Activated CD8-positive, alpha-beta memory T cell treated with anti-CD3 and anti-CD28 coated beads for 4 hours (primary cell): ENCODE measurements at places on chromosomes 13 and 19.

DNA sequence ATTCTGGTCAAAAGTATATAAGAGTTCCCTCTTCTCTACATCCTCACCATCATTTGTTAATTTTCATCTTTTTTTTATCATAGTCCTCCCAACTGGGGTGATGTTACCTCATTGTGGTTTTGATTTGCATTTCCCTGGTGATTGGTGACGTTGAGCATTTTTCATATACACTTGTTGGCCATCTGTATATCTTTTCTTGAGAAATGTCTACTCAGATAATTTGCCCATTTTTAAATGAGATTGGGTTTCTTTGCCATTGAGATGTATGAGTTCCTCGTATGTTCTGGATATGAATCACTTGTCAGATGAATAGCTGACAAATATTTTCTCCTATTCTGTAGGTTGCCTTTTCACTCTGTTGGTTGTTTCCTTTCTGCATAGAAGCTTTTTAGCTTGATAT is 2.4 kb downstream of the CD33 start:
- no peak for DNase-seq

DNA sequence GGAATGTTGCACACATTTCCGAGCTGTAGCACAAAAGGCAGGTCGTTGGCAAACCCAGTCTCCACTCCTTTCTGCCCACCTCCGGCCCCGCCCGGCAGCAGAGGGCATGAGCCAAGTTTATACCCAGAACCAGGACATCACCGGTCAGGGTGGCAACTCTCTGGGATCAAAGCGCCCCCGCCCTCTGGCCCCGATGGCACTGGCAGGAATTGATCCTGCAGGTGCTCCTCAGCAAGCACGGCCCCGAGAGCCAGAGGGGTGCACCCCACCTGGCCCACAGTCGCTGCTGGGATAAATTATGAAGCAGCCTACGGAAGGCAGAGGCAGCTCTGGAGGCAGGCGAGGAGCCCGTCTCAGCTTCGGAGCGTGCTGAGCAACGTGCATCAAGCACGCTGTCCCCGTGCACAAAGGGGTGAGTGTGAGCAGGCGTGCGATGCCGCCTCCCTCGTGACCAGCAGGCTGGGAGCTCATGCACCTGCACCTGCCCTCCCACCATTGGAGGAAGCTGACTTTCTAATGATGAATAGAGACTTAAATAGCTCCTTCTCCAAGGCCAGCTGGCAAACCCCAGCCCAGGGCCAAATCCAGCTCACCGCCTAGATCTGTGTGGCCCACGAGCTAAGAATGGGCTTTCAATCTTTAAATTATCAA is 25.7 kb downstream of the SHC2 start:
- DNase-seq: no peak

DNA sequence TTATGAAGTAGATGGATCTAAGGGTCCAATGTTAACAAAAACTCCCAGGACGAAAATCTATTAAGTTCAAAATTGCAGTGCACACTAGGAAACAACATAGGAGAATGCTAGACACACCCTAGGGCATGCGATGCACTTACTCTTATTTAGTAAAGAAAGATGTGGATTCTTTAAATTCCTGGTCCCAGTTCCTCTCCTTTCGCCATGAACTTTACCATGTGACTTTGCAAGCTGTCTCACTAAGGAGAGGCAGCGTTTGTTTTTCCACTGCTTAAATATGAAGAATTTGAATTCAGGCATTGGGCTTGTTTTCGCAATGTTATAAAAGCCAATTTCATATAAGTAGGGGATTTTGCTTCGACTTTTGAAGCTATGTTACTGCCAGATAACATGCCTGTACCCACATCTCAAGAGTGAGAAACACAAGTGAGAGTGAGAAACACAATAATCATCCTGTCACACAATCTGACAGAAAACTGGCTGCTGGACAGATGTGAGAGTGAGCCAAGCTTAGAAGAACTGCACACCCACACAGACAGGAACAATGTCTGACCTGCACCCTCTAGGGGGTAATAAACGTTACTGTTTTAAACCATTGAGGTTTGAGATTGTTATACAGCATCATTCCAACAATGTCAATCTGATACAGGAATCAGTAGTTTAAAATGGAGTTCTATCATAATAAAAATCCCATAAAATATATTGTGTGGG is 1308.4 kb downstream of the SLITRK5 start:
- DNase-seq: no peak

DNA sequence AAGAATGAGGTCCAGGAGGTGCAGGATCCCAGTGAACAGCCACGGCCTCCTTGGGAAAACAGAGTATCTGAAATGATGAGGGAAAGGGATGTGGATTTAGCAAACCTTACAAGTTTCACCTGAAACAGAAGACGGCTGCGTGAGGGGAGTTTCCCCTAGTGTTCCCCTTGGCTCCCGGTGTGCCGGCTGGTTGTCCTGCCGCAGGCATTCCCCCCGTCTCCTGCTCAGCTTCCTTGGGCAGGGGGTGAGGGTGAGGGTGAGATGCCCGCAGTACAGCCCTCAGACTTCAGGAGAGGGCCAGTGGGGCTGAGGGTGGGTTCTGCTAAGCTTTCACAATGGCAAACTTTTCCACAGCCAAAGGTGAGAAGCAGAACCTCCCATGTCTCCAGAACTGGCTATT is 201.1 kb upstream of the SOX1 start:
- no peak for DNase-seq

- no peak for DNase-seq
These were observed 86.9 kb downstream of the LHFPL6 start for GRCh38 chr13:39516096-39516495.

DNA sequence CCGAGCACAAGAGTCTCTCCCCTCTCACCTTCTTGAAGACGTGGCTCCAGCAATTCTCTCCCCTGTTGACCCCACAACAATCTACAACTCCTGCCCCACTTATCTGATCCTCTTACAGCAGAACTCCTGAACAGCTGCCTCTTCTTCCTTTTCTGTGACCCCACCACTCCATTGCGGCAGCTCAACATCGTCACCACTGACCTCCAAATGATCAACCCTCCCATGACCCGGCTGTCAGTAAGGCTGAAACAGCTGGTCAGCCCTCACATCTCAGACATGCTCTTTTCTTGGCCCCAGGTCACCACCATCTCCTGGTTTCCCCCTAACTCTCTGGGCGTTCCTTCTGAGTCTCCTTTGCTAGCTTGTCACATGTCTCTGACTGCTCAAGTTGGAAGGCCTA is 1.8 kb downstream of the EXOSC5 start:
- no peak for DNase-seq

DNA sequence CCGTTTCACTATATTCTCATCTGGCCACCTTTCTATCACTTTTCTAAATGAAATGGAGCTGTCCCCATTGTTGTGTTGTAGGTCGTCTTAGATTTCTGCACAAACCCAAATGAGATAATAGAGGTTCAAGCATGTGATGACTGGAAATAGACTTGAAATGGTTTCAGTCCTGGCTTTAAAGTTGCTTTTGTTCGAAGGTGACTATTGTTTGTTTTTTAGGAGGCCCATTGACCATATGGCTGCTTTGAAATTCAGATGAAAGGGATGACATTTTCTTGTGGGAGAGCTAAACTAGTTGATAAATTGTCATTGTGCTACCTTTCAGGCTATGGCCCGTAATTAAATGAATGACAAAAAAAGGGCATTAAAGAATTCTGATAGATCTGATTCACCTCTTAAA is 583.7 kb downstream of the GPC6 start:
- no peak for DNase-seq

DNA sequence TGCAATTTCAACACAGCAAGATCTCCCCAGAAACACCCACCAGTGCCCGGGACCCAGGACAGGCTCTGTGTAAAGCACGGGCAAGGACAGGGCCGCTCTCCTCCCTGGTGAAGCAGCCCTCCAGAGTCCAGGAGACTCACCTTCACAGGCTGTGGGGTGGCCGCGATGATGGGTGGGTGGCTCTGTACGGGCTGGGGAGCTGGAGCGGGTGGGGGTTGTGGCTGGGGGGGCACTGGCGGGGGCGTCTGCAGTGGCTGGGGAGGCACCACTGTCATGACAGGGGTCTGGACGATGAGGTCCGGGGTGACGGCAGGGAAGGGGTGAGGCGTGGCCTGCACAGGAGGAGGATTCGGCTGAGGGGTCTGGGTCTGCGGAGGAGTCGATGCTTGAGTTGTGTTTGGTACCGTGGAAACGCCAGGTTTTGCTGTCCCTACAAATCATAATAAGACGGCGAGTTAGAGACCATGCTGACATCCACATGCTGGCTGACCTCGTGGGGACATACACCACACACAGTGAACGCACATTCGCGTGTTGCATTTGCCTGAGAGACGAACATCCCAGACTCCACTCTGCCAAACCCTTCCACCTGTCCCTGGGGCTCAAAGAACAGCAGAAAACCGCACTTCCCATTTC is 33.1 kb upstream of the EPHX3 start:
- no peak for DNase-seq

- DNase-seq: no peak
These were observed 1485.3 kb downstream of the PCDH9 start for GRCh38 chr13:65744836-65745235.

DNA sequence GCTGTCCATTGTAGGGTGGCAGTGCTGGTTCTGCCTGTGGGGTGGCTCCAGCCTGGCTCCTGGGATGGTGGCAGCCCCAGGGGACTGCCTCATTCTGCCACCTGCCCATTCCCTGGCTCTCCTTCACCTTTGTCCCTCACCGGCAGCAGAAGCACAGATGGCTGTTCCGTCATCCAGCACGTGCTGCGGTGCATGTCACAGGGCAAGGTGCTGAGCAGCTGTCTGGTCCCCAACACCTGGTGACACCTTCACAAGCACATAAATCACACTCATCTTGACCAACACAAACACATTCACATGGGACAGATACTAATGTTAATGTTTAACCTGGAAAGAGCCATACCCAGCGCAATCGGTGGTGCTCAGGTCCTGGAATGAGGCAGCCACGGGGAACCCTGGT is 126.8 kb downstream of the UQCRFS1 start:
- DNase-seq: no peak

GRCh38 chr19:46729696-46730095 is 12.8 kb upstream of the PRKD2 start:
- DNase-seq: no peak

DNA sequence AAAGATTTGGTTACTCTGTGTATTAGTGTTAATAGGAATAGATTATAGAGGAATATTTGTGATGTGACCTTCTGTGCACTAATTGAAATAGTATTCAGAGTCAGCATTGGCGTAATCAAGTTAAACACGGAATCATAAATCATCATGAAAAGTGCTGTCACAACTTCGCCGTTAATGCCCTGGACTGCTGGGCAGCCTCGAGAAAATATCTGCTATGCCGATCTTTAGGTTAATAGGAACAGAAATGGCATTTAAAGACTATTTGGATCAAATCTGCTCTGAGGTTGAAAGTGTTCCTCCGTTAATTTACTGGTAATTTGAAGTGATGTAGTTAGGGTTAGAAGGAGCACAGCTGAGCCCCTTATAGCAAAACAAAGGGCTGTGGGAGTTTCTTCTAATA is 219.0 kb downstream of the MZT1 start:
- DNase-seq: no peak

- no peak for DNase-seq
These were observed 95.1 kb downstream of the NUFIP1 start for GRCh38 chr13:44894001-44894770.

- no peak for DNase-seq
These were observed 308.1 kb downstream of the COG6 start for GRCh38 chr13:39963612-39964011.

- DNase-seq: no peak
These were observed 287.5 kb downstream of the ATP8A2 start for GRCh38 chr13:25659091-25659795.

DNA sequence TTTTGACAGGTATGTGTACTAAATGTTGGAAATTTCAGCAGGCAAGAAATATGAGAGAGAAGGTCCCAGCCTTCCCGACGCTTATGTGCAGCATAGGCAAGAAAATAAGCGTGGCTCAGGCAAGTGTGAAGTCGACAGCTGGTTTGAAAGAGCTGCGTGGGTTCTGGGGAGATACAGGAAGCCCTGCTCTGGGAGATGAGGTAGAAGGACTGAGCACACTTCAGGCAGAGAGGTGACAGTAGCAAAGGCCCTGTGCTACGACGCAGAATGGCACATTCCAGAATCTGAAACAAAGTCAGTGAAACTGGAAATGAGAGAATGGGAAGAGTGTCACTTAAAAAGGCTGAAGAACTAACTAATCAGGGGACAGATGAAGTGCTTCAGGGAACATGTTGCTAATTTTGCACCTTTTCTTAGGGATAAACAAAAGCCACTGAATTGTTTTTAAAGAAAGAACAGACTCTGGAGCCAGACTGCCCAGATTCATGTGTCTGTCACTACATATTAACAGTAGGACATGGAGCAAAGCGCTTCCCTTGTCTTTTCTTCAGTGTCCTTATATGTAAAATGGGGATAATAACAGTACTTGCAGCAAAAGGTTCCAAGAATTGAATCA is 160.1 kb downstream of the SPRY2 start:
- DNase-seq: no peak

- no peak for DNase-seq
These were observed 1.1 kb downstream of the CCNE1 start for GRCh38 chr19:29812881-29813275.

GRCh38 chr13:22108979-22109378 is 438.1 kb downstream of the FGF9 start:
- no peak for DNase-seq

- DNase-seq: no peak
These were observed 25.6 kb downstream of the CARM1 start for GRCh38 chr19:10896851-10897526.

- no peak for DNase-seq
These were observed 7.5 kb downstream of the KCTD15 start for GRCh38 chr19:33804021-33804799.

DNA sequence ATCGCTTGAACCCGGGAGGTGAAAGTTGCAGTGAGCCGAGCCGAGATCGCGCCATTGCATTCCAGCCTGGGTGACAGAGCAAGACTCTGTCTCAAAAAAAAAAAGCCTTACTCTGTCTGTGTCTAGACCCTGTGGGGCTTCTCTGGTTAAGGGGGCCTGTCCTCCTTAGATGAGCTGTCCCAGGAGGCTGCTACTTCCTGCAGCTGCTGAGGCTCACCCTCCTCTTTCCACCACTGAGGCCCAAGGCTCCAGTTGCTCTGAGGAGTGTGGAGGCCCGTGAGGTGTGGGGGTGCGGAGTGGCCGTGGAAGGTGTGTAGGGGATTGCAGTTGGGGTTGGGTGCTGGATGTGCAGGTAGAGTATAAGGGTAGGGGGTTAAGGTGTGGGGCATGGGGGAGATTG is 22.1 kb upstream of the RASA3 start:
- no peak for DNase-seq

- no peak for DNase-seq
These were observed 39.1 kb downstream of the UQCRFS1 start for GRCh38 chr19:29173896-29174295.

GRCh38 chr13:28744091-28744536 is 25.3 kb upstream of the SLC46A3 start:
- no peak for DNase-seq

- DNase-seq: no peak
These were observed 17.5 kb upstream of the NANOS3 start for GRCh38 chr19:13859361-13859880.

DNA sequence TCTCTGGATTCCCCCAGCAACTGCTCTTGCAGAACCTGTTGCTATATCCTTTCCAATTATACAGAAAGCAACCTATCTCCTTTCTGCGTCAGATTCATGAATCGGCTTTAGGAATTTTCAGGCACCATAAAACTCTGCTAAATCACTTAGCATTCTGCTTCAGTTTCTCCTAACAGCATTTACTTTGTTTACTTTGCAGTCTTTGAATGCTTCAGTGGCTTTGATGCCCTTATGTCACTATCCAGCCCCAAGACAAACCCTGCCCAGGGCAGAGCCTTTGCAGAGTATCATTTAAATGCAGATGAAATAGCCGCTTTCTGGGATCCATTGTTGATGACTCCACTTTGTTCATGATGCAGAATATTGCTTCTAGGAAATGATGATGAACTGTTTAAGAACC is 43.1 kb downstream of the SLITRK1 start:
- DNase-seq: no peak
